RKO (cell line): ENCODE measurements at places on chromosomes 16 and 17.
A peak's percentile ranks its signal among the peaks of the same experiment; 100 is the strongest.

GRCh38 chr16:3691761-3692160, 25.6 kb downstream of the TRAP1 start:
- DNase-seq = no peak

DNA sequence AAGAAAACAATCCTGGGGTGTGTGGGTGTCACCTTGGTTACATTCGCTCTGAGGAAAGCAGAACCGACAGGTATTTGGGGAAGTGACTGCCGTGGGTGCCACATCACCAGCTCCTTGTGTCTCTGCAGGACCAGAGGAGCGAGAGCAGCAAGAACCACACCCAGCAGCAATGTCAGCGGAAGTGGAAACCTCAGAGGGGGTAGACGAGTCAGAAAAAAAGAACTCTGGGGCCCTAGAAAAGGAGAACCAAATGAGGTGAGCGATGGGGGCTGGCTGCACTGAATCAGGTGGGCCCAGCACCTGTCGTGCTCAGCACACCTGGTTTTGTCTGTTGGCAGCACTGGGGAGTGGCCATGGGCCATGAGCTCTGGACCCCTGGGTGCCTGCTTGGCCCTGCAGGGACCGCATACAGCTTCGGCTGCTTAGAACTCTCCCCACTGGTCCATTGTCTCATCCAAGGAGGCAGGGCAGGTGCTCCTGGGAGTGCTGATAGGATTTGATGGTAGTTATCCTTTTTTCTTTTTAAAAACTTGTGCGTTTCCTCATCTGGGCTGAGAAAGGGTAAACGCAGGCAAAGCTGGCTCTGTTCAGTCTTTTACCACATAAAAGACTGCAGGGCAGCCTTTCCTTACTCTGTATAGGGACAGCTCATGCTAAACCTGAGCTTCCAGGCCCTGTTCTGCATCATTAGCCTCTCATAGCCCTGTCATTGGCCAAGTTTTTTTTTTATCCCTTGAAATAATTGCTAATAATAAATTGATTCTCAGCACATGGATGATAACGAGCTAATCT, 29.4 kb downstream of the HMOX2 start:
- DNase-seq = no peak

DNA sequence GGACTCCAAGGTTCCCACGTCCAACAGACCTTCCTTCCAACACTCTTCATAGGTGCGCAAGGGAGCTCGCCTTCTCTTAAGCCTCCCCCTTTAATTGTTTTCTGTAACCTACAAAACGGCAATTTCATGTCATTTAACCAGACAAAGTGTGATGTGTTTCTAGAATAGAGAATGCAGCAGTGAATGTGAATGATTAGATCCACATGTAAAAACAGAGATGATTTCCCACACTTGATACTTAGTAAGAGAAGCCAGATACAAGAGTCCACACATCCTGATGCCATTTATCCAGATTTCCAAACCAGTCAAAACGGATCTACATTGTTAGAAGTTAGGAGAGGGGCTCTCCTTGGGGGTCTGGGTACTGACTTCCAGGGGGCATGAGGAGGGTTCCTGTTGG, 89.3 kb downstream of the IRF8 start:
- DNase-seq = no peak

GRCh38 chr17:50843150-50843905, 7.9 kb downstream of the WFIKKN2 start:
- no peak for DNase-seq

- peak; percentile 23 for DNase-seq
These were observed 30.3 kb downstream of the PIK3R5 start for GRCh38 chr17:8935191-8935590.

GRCh38 chr17:75371339-75371738, 34.1 kb downstream of the GRB2 start:
- DNase-seq = no peak

GRCh38 chr17:27362909-27363308, 69.0 kb downstream of the WSB1 start:
- DNase-seq = no peak

DNA sequence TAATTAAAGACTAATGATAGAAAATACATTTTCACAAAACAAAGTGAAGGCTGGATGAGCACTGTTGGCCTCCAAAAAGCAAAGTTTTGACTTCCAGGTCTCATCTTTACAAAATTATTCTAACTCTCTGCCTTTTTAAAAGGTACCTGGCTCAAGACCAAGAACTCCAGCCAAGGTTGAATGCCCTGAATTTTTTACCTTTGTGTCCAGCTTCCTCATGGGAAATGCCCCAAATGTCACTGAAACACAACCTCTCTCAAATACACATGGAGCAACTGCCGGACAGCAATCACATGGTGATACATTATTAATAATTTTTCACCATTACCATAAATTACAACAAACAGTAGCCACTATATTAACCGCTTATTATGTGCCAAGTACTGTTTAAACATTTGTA, 32.2 kb downstream of the ADAMTS18 start:
- no peak for DNase-seq

DNA sequence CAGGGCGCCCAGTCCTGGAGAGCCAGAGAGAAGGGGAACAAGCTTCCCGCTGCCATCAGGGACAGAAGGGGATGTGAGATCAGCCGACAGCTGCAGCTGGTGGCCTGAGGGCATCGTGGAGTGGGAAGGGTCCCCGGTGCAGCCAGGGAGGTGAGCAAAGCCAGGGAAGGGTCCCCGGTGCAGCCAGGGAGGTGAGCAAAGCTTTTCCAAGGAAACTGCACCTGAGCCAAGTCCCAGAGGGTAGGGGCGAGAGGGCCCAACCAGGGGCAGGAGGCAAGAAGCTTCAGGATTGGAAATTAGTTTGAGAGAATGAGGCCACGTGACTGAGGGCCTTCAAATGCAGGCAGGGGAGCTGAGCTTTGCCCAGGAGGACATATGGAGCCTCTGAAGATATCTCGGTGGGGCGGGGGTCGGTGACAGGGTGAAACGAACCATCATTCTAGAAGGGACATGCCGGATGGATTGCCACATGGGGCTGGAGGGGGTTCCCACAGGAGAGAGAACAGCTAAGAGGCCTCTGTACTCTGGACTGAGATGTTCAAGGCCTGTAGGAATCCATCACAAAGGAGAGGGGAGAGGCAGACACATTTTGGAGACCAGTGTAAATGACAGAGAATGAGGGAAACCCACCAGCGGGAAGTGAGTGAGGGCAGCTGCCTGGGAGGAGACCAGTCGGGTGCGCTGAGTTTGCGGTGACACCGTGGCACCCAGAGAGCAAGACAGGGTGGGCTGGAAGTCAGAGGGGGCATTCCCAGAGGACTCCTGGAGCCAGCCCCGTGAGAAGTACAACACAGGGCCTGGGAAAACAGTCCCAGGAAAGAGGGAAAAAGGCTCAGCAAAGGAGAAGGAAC, 31.4 kb upstream of the RPH3AL start:
- DNase-seq = no peak

DNA sequence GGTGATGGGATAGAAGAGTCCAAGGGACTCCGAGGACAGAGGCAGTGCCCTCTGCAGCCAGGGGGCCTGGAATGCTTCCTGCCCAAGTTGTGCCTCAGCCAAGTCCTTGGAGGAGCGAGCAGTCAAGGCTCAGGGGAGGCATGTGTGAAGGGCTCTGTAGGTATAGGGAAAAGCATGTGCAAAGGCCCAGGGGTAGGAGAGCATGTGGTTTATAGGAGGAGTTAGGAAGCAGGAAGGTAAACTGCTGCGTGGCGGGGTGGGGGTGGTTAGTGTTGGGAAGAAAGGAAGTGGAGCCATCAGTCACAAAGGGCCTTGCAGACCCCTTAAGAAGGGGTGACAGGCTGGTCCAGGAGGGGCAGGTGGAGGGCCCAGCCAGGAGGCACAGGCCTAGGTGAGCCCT, 7.2 kb downstream of the POLR3E start:
- DNase-seq = no peak

GRCh38 chr17:72234985-72235384, 114.2 kb downstream of the SOX9 start:
- DNase-seq = no peak

DNA sequence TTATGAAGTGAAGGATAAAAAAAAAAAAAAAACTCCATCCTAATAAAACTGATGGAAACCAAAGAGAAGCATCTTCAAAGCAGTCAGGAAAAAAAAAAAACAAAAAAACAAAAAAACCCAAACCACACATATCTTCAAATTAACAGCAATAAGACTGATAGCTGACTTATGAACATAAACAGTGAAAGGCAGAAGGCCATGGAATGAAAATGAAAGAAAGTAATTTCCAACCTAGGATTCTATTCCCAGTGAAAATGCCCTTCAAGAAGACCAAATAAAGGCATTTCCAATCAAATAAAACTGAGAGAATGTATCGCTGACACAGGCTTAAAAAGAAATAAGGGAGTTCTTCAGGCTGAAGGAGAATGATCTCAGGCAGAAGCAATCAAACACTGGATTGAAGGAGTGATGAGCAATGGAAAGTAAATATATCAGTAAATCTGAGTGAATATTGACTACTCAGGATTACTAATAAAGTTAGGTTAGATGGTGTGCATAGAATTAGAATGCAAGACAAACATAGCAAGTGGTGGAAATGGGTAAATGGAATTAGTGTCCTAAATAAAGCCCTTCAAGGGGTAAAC, 92.1 kb downstream of the USP31 start:
- no peak for DNase-seq

DNA sequence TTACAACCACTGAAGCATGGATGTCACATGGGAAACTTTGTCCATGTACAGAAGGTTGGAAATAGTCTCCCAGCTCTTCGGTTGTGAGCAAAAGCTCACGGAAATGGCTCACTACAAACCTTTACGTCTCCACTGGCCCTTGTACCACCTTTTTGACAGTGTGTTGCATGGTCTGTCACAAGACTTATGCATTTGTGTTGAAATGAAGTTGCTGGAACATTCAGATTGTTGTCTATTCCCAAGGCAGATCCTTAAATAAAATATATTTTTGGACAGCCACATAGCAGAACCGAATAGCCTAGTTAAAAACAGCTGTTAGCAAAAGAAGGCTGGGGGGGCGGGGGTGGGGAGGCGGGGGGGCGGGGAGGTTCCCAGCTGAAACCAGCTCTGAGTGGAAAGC, 39.2 kb downstream of the KNOP1 start:
- DNase-seq = no peak

- no peak for DNase-seq
These were observed 18.5 kb upstream of the NTN1 start for GRCh38 chr17:9002606-9003354.

DNA sequence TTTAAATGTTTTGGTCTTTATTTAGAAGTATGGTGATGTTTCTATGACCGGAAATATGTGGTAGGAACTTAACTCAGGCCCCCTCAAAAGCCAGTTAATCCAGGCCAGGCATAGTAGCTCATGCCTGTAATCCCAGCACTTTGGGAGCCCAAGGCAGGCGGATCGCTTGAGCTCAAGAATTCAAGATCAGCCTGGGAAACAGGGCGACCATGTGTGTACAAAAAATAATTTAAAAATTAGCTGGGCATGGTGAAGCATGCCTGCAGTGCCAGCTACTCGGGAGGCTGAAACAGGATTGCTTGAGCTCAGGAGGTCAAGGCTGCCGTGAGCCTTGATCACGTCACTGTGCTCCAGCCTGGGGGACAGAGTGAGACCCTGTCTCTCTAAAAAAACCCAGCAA, 10.3 kb downstream of the RSL1D1 start:
- DNase-seq = no peak

DNA sequence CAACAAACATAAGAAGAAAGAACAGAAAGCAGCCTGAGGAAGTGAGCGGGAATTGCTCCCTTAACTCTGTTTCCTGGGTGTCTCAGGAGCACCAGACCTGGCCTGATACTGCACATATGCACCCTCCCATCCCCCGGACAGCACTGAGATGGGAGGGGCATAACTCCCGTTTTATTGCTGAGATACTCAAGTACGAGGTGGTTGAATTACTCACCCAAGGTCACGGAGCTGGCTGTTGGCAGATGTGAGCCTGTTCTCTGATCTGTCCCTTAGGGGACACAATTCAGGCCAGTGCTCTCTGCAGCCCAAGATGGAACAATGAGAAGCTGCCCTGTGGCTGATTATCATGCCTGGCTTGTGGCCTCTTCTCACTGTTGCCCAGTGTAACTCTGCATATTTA, 9.1 kb upstream of the MED9 start:
- no peak for DNase-seq

- no peak for DNase-seq
These were observed 627.6 kb downstream of the MAF start for GRCh38 chr16:78972986-78973385.

GRCh38 chr17:79852748-79853147, 13.5 kb upstream of the CBX4 start:
- DNase-seq = peak; percentile 31

DNA sequence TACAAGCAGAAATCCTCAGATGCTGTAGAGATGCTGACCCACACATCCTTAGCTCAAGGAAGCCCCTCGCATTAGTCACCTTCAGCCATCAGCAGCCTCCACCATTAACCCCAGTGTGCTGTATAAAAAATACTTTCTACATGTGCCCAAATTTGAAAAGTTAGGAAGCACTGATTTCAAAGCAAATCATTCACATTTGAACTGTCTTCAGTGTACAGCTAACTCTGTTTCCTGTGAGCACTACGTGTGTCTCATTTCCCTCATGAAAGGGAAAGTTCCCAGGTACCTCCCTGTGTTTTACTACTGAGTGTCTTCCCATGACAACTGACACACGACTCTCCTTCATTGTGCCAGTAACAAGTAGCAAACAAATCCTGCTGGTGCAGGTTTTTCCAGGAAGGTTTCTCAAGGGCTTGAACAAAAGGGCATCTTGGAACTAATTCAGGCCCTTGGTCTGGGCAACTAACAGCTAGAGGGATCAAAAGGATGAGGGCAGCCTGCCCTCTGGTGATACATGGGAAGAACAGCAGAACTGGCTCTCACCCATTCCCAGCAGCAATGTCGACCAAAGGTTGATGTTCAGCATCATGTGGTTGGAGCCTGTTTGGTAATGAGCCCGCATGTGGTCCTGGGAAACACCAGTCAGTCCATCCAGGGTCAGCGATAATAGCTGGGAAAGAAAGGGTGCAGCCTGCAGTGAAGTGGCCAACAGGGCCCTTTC, 4.0 kb downstream of the SLC35B1 start:
- peak; percentile 69 for DNase-seq

GRCh38 chr16:88824256-88825077, 12.7 kb upstream of the APRT start:
- DNase-seq = no peak

DNA sequence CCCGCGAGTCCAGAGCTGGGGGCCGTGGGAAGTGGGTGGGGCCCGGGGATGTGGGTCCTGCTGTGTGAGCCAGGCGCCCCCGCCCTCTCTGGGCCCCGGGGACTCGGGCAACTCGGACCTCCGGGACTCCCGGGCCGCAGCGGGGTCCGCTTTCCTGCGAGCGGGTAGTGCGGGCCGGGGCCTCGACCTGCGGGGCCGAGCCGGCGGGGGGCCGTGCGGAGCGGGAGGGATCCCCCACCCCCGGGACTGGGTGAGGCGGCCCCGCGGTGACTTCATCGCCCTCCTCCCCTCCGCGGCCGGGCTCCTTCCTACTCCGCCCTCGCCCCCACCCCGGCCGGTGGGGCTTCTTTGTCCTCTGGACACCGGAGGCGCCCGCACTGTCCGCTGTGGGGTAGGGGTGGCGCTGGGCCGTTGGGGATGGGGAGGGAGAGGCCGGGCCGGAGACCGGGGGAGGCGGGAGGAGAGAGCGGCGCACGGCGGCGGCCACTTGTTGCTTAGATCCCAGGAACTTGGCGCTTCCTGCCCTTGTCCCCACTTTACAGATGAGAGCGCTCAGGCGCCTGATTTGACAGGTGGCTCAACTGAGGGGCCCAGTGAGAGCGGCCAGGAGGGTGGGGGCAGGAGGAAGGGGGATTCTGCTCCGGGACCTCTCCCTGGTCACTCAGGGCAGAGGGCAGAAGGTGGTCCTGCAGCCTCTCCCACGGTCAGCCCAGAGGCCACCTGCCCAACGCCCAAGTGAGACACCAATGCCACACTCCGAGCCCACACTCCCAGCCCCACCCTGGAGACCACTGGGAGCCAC, 874 bp downstream of the CMTM3 start:
- peak; percentile 51 for DNase-seq
